ENCODE measurements at places on chromosomes 13 and 19.
A peak's percentile ranks its signal among the peaks of the same experiment; 100 is the strongest.

- DNase-seq = no peak
Observed at GRCh38 chr19:42255766-42256745, 1.1 kb upstream of the ERF start.

GRCh38 chr19:35377656-35378055 is 6.8 kb downstream of the GPR42 start:
- DNase-seq = no peak

- no peak for DNase-seq
Observed at GRCh38 chr19:12628040-12629022, 17.6 kb downstream of the ZNF791 start.

GRCh38 chr19:11247391-11247790 is 8.0 kb downstream of the ANGPTL8 start:
- no peak for DNase-seq

GRCh38 chr13:84279166-84279565 is 396.9 kb upstream of the SLITRK1 start:
- no peak for DNase-seq

- no peak for DNase-seq
Observed at GRCh38 chr13:44884076-44884729, 105.1 kb downstream of the NUFIP1 start.

DNA sequence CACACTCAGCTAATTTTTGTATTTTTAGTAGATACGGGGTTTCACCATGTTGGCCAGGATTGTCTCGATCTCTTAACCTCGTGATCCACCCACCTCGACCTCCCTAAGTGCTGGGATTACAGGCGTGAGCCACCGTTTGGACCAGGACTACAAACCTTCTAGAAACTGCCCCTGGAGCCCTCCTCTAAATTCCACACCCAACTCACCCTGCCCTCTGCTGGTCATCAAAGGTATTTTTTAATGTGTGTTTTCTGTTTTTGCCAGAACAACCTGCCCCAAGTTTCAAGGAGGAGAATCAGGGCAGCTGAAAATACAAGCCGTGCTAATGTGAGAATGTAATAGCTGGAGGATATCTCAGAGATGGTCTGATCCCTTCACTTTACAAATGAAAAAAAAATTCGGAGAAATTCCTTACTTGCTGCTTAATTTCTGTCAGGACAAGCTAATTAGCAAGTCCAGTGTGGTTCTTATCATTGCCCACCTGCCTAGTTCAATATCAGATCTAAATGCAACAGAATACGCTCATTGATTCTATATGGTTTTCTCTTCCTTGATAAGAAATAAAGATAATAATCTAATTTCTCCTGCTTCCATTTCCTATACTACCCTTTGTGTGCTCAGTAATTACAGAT is 4.1 kb downstream of the ATP8A2 start:
- DNase-seq = peak; percentile 31

- no peak for DNase-seq
Observed at GRCh38 chr13:91721413-91721812, 323.0 kb downstream of the GPC5 start.

GRCh38 chr13:47044842-47045241 is 148.0 kb upstream of the HTR2A start:
- DNase-seq = no peak

DNA sequence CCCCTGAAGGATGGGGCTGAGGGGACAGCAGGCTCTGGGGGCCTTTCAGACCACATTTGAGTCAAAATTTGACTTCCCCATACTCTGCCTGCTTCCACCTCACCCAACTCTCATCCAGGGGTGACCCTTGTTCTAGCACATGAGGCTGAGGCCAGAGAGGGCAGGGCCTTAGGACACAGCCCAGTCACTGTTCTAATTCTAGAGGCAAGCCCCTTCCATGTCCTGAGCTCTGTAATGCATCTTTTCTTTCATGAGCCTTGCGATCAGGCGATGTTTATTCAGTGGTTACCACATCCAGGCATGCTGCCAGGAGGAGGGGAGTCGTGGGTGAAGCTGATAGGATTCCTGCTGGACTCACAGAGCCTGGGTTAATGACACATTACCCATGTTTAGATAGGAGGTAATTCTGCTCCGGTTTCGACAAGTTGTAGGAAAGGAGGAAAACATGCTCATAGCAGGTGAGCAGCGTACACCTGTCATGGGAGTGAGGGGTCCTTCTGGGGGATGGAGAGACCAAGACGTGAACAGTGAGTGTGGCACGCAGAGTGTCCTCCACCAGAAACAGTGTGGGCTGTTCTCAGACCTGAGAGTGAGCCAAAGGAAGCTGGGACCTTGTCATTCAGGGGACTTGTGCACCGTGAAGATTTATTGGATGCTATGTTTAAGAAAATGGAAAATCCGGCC is 9.3 kb downstream of the RPS9 start:
- DNase-seq = peak; percentile 80

GRCh38 chr19:1211494-1212234 is 6.1 kb downstream of the STK11 start:
- no peak for DNase-seq

DNA sequence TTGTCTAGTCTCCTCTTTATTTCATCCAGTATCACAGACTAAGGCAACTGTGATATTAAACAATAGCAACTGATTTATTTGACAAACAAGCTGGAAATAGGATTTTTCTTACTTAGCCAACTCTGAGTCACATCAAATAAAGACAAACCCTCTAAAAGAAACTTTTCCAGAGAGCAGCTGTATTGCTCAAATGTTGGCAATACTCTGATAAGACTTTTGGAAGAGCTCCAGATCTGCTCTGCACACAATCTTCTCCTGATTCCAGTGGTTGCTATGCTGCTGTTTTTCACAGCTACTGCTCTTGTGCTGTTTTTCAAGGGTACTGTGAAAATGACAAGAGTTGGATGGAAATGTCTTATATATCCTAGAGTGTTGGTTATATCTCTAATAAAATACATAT is 1479.2 kb downstream of the SLITRK5 start:
- no peak for DNase-seq

- DNase-seq = no peak
Observed at GRCh38 chr13:60143775-60144174, 20.0 kb downstream of the DIAPH3 start.

DNA sequence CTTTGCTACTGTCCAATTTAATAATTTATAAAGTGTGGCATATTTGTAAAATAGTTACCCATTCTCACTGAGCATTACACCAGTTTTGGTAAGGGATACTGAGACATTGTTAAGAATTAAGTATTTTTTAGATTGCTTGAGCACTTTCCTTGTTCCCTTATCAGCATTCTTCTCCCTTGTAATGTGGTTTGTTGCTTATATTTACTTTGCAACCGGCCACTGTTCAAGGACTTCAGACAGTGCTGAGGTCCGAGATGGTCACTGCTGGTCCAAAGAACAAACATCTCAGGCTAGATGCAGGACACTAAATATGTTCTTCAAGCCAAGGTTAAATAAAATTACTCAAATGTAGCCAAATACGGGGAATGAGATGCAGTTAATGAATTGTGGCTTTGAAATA is 161.4 kb downstream of the TM9SF2 start:
- no peak for DNase-seq

- DNase-seq = peak; percentile 46
Observed at GRCh38 chr19:41753936-41754529, 1.3 kb upstream of the CEACAM6 start.

DNA sequence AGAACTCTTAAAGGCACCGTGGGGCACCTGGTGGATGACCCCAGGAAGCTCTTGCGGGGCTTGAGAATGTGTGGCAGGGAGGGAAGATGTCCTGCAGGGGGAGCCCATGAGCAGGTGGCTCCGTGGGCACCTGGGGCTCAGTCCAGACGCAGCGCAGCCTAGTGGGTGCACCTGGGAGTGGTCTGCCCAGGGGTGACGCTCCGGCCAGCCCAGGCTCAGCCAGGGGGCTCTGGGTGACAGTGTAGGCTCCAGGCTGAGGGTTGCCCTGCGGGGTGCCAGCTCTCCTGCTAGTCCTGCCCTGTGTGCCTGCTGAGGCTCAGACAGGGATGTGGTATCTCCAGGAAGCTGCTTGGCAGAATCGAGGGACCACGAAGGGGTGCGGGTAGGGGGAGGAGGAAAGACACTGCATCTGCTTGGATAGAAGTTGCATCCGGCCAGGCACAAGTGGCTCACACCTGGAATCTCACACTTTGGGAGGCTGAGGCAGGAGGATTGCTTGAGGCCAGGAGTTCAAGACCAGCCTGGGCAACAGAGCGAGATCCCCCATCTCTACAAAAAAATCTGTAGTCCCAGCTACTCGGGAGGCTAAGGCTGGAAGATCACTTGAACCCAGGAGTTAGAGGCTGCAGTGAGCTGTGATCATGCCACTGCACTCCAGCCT is 15.0 kb upstream of the PGLS start:
- DNase-seq = peak; percentile 13

DNA sequence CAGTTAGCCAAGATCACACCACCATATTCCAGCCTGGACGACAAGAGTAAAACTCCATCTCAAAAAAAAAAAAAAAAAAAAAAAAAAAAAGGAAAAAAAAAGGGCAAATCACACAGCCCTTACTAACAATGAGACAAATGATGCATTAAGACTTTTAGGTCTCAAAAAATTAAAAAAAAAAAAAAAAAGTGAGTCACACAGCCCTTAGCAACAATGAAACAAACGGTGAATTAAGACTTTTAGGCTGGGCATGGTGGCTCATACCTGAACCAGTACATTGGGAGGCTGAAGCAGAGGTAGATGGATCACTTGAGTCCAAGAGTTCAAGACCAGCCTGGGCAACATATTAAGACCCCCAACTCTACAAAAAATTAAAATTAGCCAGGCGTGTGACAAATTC is 32.4 kb upstream of the EIF3G start:
- no peak for DNase-seq

DNA sequence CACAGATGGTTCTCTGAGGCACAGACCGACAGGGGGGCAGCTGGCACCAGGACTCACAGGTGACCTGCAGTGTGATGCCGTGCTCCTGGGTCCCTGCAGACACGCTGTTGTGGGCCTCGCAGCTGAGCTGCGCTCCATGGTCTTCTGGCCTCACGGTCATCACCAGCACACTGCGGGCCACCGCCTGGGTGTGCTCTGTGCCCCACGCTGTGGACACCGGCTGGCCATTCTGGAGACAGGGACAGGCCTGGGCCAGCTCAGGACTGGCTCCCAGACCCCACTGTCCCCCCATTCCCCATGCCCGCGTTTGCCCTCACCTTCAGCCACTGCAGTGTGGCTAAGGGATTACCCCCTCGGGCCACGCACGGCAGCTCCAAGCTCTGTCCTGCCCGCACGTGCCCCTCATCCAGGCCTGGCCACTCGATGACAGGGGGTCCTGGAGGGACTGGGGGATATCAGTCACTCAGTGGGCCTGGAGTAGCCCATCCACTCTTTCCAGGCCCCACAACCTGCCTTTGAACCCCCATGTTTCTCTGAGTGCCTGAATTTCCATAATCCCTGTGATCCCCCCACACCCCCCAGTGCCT is 3.3 kb downstream of the NPHS1 start:
- no peak for DNase-seq

DNA sequence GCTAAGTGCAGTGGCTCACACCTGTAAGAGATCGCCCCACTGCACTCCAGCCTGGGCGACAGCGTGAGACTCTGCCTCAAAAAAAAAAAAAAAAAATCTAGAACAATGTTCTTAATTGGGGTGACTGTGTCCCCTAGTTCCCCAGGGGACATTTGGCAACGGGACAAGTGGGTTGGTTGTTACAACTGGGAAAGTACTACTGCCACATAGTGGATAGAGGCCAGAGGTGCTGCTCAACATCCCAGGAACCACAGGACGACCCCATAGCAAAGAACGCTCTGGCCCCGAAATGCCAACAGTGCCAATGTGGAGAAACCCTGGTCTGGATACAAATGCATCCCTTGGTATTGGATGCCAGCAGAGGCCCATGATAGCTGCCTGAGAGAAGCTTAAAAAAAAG is 11.8 kb downstream of the NLRP12 start:
- no peak for DNase-seq

- no peak for DNase-seq
Observed at GRCh38 chr13:30676672-30677071, 58.7 kb upstream of the ALOX5AP start.

DNA sequence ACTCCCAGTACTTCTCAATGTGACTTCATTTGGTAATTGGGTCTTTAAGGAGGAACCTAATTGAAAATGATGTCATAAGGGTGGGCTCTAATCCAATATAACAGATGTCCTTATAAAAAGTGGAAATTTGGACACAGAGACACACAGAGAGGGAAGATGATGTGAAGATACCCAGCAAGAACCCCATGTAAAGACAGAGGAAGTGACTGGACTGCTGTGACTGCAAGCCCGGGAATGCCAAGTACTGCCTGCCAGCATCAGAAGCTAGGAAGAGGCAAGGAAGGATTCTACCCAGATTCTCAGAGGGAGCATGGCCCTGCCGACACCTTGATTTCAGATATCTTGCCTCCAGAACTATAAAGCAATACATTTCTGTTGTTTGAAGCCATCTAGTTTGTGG is 239.3 kb downstream of the KCTD12 start:
- DNase-seq = no peak

DNA sequence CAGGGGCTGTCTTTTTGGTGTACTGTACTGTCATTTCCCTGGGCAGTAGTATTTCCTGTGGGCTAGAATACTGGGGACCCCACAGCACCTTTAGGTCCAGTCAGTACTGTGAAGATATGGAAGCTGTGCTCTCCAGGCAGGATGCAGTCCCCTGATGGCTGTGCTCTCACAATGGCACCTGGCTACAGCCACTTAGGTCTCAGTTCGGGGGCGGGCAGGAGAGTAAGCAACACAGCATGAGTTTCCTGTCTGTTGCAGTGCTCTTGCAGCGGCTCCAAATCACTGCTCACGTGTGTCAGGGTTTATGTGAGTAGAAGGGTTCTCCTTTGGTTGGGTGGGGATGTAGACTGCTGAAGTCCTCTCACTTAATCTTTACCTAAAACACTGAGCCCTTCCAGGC is 810.4 kb downstream of the DACH1 start:
- peak; percentile 40 for DNase-seq

DNA sequence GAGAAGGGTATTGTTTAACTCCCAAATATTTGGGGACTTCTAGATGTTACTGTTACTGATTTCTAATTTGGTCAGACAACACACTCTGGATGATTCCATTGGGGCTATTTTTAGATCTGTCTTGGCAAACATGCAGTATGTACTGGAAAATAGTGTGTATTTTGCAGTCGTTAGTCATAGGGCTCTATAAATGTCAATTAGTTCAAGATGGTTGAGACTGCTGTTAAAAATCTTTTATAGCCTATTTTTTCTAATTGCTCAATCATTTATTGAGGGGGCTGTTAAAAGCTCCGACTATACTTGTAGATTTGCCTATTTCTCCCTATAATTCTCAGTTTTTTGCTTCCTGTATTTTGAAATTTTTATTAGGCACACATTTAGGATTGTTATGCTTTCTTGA is 31.4 kb downstream of the PPP5C start:
- DNase-seq = peak; percentile 54

GRCh38 chr19:46387713-46388130 is 25.6 kb downstream of the CCDC8 start:
- DNase-seq = no peak

DNA sequence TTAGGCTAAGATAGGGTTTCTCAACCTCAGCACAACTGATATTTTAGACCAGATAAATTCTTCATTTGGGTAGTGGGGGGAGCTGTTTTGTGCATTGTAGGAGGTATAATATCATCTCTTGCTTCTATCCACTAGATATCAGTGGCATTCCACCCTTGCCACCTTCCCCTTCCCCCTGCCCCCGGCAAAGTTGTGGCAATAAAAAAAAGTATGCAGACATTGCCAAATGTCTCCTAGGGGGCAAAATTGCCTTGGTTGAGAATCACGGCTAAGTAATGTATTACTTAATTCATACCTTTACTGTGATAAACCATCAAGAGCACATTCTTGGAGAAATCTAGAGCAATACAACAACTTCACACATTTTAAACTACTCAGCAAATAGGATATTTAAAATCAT is 51.4 kb downstream of the UBL3 start:
- DNase-seq = no peak

All from NCI-H2081 (cell line).